Midbrain (tissue), 1 donor: ENCODE measurements at places on chromosomes 6 and 20.

- no peak for DNase-seq
Observed at GRCh38 chr6:5305968-5306626, 44.8 kb downstream of the FARS2 start.

DNA sequence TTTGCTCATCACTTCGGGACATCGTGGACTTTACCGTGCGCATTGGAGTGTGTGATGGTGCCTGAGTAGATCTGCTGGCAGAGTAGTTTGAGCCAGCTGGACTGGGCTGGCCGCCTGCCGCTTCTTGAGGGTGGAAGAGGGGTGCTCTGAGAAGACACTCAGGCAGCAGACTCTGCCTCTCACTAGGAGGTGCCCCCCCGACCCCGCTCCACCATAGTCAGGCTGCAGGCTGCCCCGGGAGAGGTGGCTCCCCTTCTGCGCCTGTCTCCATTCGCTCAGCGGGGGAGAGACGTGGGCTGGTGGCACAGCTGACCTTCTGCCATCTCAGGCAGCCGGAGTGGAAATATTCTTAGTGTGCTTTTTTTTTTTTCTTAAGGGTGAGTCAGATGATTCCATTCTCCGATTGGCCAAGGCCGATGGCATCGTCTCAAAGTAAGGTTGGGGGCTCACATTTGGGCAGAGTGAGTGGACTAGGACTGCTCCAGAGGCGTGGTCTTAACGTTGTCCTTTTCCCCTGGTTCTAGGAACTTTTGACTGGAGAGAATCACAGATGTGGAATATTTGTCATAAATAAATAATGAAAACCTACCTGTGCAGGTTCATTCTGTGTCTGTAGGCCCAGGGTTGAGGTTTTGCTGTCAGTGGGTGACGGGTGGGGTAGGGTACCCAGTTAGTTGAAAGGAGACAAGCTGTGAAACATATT lies 1.2 kb downstream of the RPS21 start:
- no peak for DNase-seq

DNA sequence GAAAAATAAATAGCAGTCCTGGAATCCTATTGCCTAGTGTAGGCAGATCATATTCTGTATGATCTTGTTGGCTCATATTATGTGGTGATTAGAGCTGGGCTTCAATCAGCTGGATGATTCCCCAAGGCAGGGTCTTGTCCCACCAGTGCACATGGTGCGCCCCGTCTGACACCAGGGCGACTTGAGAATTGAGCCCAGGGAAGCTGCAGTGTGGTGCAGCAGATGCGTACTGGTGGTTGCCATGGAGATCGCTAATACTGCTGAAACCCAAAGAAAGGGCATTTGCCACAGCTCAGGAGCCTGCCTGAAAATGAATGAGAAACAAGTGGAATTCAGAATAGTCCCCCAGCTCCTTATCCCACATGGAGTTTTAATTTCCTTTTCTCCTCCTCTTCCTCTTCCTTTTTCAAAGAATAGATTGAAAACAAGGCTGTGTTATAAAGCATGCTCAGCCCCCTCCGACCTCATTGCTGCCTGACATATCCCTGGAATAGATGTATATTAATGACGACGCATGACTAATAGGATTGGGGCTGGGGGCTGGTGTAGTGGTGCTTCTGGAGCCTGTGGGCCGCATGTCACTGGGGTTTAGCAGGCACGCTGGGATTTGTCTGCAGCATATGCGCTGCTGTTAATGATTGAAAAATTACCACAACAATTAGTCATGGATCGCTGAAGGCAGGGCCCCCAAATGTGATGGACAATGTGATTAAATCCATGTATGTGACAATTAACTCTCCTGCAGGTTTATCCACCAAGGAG lies 210.5 kb downstream of the FARS2 start:
- DNase-seq = no peak

DNA sequence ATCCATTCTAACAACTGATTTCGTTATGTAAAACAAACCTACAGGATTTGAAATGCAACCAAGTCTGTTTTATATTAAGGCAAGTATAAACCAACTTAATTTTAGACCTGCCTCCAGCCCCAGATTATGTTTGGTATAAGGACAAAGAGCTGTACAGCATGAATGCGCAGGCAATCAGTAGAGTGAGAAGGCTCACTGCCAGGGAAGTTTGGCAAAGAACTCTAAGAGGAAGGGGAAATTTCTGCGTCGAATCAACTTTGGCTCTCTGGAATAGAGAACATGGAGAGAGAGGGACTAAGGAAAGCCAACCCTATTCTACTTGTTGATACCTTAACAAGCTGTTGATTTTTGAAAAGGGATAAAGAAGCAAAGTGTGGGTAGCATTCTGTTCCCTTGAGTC lies 96.9 kb upstream of the FOXO3 start:
- no peak for DNase-seq

GRCh38 chr6:40330301-40330721 lies 256.9 kb downstream of the LRFN2 start:
- DNase-seq = no peak

GRCh38 chr6:107539409-107539808 lies 49.5 kb downstream of the SOBP start:
- DNase-seq = no peak

- DNase-seq = no peak
Observed at GRCh38 chr20:43667341-43668132, 623 bp downstream of the MYBL2 start.

GRCh38 chr6:24981386-24981760 lies 45.6 kb upstream of the RIPOR2 start:
- DNase-seq = no peak

GRCh38 chr6:26475823-26476729 lies 18.3 kb downstream of the BTN2A1 start:
- no peak for DNase-seq

DNA sequence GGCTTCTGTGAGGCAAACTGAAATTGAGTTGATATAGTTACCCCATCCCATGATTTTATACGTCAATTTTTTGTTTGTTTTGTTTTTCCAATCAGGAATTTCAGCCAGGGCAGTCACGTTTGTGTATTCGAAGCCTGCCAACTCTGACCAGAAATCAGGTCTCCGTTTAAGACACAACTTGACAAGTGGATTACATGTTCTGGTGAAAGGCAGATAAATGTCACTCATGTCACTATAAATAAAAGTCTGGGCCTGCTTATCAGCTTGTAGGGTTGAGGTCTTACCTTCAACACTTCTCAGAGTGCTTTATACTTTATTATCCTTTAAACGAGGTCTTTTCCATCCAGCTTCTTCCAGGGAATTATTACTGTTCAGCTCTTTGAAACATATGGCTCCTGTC lies 8.4 kb upstream of the XRN2 start:
- no peak for DNase-seq

DNA sequence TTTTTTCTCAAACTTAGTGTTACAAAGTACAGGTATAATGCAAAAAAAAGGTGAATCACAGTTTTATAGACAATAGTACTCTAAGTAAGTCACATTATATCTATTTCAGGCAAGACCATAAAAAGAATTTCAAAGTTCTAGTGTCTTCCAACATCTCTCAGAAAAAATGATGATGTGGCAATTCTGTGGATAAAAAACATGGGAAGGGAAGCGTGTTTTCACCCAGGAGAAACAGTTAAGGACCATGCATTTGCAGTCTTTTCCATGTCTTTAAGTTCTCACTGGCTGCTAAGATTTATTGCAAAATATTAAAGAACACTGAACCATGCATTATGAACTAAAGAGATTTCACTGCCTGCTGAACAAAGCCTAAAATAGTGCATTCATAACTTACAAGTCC lies 1.8 kb downstream of the SSR1 start:
- DNase-seq = no peak

DNA sequence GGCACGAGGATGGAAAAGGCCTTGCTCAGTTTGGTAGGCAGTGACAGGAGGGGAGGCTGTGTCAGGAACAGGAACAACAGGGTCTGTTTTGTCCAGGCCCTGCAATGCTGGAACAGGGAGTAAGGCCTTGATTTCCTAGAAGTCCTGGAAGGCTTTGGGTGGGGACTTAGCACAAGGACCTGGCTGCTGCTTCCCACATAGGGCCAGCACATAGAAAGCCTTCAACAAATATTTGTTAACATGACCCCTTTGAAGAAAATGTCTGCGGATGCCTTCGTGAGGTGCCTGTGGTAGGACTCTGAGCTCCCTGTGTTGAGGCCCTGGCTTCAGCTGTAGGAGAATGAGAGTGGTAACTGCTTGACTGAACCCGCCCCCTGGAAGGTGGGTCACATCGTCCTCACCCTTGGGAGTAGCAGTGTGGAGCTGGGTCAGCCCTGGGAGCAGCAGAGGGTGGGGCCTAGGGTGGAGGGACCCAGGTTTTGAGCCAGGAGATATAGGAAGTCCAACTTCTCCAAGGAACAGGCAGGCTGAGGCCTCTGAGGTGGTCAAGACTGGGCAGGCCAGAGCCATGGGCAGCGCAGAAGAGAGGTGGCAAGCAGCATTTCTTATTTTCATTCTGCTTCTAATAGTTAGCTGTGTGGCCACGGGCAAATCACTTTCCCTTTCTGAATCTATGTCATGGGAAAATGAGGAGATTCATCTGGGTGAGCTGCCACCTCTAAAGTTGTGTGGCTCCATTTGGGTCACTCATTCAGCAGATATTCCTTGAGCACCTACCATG lies 50.0 kb downstream of the CNBD2 start:
- DNase-seq = no peak

DNA sequence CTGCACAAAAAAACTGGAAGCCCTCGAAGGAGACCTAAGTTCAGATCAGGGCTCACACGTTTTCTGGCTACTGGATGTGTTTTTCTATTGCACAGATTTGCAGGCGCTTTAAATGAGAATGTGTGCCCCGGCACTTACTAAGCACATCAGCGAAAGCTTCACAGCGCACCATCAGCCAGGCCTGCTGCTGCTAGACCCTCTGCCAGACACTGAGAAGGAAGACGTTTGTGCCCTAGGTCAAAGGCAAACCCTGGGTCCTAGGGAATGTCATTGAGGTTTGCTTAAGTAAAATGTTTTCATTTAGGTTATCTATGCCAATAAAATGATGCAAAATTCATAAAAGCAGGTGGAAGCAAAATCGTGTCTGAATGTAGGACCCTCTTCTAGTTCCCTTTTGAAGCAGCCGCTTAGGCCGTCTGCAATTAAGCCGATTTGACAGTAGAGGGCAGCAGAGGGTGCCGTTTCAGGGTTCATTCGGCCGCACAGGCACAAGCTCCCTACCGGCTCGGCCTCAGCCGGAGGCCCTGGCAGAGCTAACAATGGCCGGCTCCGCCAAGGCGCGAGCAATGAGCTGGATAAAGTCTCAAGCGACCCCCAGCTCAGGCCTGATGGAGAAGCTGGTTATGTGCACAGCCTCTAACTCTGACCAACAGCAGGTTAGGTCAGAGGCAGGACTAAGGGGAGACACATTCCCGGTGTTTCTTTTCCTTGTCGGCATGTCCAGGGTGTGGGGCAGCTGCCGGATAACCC lies 107.2 kb upstream of the FOXA2 start:
- peak; percentile 79 for DNase-seq

- no peak for DNase-seq
Observed at GRCh38 chr6:5446362-5447075, 185.2 kb downstream of the FARS2 start.

DNA sequence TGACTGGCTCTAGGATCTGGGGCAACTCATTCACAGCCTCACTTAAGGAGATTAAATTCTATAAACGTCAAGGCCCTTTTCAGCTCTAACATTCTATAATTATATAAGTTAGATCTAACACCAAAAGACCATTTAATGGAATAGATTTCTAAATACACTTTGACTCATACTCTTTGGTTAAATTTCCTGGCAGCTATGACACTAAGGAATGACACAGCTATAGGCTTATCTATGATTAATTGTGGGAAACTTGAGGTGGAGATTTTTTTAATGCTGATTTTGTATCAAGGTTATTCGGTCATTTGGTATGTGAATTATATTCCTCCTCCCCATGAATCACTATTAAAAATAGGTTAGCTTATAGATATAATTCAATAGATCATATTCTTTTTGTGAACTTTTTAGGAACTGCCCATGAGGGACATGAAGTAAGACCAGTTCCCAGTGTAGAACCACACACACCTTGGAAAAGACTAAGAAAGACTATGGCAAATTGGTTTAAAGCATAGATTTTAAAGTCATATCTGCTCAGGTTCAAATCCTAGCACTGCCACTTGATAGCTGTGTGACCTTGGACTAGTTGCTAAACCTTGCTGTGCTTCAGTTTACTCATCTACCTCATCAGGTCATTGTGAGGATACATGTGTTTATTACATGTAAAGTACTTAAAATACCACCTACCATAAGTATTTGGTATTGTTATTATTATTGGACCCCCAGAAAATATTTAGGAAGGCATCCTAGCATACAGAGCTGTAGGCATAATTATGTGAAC lies 116.0 kb downstream of the CRYBG1 start:
- no peak for DNase-seq

DNA sequence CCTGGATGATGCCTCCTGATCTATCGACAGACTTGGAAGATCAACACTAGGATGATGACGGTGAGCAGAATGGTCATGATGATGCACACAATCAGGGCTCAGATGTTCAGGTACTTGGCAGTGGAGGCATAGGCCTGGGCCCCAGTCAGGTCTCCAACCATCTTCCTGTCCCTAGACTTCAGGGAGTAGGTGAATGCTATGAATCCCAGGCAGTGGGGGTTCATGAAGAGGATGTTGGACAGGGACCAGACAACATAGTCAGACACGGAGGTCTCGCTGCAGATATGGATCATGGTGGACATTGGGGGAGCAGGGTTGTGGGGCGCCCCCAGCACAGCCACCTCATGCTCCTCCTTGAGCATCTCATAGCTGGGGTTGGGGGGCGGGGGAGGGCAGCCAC lies 27.5 kb downstream of the HLA-F start:
- DNase-seq = no peak

GRCh38 chr6:158232316-158233213 lies 64.4 kb downstream of the GTF2H5 start:
- DNase-seq = peak; percentile 65

DNA sequence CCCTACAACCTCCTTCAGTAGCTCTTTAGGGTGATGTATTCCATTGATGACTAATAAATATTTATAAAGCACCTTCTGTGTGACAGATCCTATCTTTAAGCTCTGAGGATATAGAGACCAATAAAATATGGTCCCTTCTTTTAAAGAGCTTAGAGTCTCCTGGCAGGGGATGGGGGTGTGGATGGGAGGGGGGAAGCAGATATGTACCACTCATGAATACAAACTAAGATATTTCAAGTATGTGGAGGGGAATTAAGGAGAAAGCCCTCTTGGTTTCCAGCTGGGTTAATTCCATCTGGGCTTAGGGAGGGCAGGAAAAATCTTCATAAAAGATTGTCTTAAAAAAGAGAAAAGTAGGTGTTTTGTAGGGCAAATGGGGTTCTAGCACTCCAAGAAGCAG lies 21.6 kb upstream of the FBXO9 start:
- DNase-seq = no peak

- DNase-seq = no peak
Observed at GRCh38 chr6:96624957-96625356, 62.0 kb downstream of the FHL5 start.

GRCh38 chr20:32600681-32601237 lies 15.6 kb upstream of the NOL4L start:
- no peak for DNase-seq

DNA sequence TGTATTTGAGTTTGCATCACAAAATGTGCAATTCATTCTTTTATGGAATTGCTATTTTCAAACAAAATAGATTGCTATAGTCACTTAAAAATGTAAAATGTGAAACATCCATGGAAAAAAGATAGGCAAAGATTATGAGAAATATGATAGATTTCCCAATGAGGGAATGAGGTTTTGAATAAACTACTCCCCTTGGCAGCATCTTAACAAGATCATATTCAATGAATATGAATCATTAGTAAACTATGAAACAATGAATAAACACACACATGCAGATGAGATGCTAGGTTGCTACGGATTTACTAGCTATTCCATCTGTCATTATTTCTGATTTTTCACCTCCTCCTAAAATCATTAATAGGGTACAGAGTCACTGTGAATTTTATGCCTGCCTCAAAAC lies 401.8 kb downstream of the PHF3 start:
- DNase-seq = no peak
